ENCODE measurements at places on chromosomes 5 and 9. TPM values are rescaled to one million over a fixed set of nuclear protein-coding genes. Genes with fewer than 3 reads are reported as not detected.

DNA sequence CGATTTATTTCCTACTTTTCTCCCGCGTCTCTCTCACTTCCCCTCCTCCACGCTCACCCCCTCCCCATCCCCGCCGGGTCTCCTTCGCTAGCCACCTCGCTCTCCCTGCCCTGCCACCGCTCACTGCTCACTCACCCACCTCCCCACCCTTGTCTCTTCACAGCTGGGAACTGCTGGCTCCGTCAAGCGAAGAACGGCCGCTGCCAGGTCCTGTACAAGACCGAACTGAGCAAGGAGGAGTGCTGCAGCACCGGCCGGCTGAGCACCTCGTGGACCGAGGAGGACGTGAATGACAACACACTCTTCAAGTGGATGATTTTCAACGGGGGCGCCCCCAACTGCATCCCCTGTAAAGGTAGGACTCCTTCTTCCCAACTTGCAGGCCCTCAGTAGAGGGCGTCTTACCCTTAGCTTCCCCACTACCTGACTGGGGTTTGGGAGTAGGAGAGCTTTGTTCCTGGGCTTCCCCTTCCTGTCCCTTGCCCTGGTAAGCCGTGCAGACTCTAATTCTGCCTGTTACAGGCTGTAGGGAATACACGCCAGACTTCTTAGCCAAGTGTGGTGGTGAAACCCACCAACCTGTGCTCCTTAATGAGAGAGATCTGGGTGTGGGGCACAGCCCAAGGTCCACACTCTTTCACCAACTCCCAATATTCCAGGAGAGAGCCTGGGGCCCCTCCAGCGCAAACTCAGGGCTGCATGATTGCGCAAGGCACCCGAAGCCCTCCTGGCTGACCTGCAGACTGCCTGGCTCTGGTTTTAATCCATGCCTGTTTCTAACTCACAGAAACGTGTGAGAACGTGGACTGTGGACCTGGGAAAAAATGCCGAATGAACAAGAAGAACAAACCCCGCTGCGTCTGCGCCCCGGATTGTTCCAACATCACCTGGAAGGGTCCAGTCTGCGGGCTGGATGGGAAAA, 2.5 kb downstream of the FST start:
- H3K36me3 ChIP-seq, result no peaks in the 10 kb centered on the region
- peak; percentile 24 for DNase-seq
- peak overlapping the region; percentile 6 for H3K4me3 ChIP-seq
- H3K4me1 ChIP-seq, result peaks cover 13% of the 10 kb centered on the region
- peaks cover 48% of the 10 kb centered on the region for H3K27me3 ChIP-seq

The FOXD4 gene
- total RNA-seq, result not detected

DNA sequence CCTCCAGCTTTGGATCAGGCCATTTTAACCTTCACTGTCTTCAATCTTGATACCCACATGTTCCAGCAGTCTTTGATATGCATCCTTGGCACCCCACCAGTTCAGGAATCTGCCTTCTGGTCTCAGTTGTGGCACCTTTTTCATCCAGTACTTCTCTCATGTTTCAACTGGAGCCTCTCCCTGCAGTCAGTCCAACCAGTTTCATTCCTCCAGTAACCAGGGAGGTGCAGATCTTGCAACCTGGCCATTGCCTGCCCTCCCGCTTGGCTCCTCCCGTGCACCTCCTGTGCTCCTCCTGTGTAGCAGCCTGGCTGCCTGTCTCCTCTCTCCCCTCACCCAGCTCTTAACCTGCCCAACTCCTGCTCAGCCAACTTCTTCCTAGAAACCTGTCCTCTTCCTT, 20.2 kb downstream of the FUBP3 start:
- H3K4me3 ChIP-seq, result no peak overlapping the region
- H3K27ac ChIP-seq, result no peak overlapping the region
- no peak for DNase-seq

The CLPTM1L gene
- total RNA-seq, result 78.0 TPM

DNA sequence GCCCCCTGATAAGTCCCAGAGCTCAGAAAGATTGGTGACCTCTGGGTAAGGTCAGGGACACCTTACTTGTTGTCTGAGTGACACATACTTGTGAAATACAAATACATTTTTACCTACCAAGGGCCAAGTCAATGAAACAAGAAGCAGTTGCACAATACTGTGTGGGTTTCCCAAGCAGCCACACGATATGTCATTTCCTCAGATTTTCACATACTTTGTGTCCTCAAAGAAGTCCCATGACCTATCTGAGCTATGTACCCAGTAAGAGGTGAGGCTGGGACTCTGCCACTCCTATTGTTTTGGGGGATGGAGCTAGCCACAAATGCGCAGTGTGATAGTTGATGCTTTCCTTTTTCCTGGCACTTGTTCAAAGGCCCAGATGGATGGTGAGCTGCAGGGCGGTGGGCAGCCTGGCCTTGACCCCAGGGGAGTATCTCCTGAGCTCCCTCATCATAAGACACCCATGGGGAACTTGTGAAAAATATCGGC, 4.8 kb upstream of the SLC25A51 start:
- H3K27ac ChIP-seq, result no peak overlapping the region
- no peaks in the 10 kb centered on the region for H3K27me3 ChIP-seq
- no peak for DNase-seq
- no peaks in the 10 kb centered on the region for H3K36me3 ChIP-seq
- no peak overlapping the region for H3K4me3 ChIP-seq

DNA sequence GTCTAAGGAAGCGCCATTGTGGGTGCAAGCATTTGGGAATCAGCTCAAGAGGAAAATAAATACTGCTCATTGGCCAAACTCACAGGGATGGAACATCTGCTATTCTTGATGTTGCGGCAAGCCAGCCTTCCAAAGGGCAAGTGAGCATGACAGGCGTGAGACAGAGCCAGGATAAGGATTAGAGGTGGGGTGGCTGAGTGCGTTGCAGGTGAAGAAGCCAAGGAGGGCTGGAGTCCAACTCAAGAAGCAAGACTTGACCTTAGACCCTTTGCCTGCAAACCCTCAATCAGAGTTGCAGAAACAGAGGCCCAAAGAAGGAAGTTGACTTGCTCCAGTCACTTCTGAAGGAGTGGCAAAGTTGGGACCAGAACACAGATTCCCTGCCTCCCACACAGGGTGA, 79.4 kb downstream of the WWC1 start:
- no peaks in the 10 kb centered on the region for H3K36me3 ChIP-seq
- DNase-seq, result no peak
- H3K27ac ChIP-seq, result no peak overlapping the region
- H3K27me3 ChIP-seq, result no peaks in the 10 kb centered on the region
- H3K4me1 ChIP-seq, result no peaks in the 10 kb centered on the region

DNA sequence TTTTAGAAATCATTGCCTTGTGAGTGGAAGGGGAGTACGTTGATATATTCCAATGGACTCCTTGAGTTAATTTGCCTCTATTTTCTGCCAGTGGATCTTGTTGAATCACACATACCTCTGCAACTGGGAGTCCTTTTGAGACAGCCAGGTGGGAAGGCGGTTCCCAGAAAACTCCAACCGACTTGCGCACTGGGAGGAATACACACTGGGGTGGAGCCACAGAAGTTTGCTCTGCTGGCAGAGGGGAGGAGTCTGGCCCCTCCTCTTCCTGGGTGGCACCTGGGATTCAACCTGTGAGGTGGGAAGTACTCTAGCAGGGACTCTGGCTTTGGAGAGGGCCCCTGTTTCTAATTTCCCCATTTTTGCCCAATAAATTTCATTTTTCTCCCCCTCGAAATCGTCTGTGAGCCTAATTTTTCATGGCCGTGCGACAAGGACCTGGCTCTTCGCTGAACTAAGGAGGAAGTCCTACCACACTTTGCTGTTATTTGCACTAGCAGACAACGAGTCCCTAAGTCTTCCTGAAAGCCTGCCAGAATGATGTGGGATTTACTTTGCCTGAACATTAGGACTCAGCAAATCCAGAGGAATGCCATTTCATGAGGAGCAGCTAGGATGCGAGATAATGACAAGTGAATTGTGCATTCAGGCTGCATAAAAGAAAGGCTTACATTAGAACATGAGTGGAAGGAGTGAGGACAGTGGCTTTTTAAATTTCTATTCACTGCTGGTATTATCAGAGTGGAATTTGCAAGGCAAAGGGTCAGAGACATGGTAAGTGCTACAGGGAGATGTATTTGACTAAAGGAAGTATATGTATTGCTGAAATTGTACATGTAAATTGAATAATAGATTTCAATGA, 67.2 kb downstream of the PRLR start:
- no peaks in the 10 kb centered on the region for H3K36me3 ChIP-seq
- H3K4me1 ChIP-seq, result peaks cover 16% of the 10 kb centered on the region
- H3K4me3 ChIP-seq, result no peak overlapping the region

The ABCA2 gene
- total RNA-seq, result 204 TPM

The IDNK gene
- total RNA-seq, result not detected

The LCN10 gene
- total RNA-seq, result 4.1 TPM

The CCL27 gene
- total RNA-seq, result not detected

- no peak overlapping the region for H3K4me3 ChIP-seq
- no peak overlapping the region for H3K27ac ChIP-seq
- no peaks in the 10 kb centered on the region for H3K36me3 ChIP-seq
- no peak for DNase-seq
- H3K27me3 ChIP-seq, result no peaks in the 10 kb centered on the region
- H3K4me1 ChIP-seq, result no peaks in the 10 kb centered on the region
Observed at GRCh38 chr9:18692268-18692667, 218.3 kb downstream of the ADAMTSL1 start.

The NXNL2 gene
- not detected for total RNA-seq

GRCh38 chr5:124154714-124155113, 591.7 kb downstream of the ZNF608 start:
- H3K4me1 ChIP-seq, result peaks cover 15% of the 10 kb centered on the region
- no peak overlapping the region for H3K27ac ChIP-seq
- H3K27me3 ChIP-seq, result no peaks in the 10 kb centered on the region
- DNase-seq, result no peak

- no peak overlapping the region for H3K27ac ChIP-seq
- no peak overlapping the region for H3K4me3 ChIP-seq
- H3K4me1 ChIP-seq, result peaks cover 21% of the 10 kb centered on the region
- peak; percentile 19 for DNase-seq
Observed at GRCh38 chr5:10246761-10247160, 2.9 kb downstream of the ATPSCKMT start.

DNA sequence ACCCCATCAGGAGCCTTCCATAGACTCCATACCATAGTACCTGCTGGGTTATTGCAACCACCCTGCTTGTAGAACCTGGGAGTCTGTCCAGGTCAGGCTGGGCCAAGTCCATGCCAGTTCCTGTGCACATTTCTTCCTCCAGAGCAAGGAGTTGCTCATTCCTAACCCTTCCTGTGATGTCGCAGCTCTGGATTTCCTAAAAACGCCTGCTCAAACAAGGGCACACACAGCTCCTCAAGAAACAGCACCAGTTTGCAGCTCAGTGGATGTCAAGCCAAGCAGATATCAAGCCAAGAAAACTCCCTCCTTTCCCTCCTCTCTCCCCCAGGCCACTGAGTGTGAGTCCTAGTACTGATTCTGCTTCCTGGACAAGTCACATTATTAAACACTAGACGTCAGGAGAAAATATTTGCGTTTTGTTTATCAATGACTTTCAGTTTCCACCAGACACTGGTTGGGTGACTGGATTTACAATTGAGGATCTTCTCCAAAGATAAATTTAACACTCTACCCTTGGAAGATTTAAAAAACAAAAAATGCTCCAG, 59.6 kb downstream of the SLC1A1 start:
- no peaks in the 10 kb centered on the region for H3K27me3 ChIP-seq
- H3K4me3 ChIP-seq, result no peak overlapping the region
- H3K4me1 ChIP-seq, result no peaks in the 10 kb centered on the region
- no peaks in the 10 kb centered on the region for H3K36me3 ChIP-seq
- no peak for DNase-seq

DNA sequence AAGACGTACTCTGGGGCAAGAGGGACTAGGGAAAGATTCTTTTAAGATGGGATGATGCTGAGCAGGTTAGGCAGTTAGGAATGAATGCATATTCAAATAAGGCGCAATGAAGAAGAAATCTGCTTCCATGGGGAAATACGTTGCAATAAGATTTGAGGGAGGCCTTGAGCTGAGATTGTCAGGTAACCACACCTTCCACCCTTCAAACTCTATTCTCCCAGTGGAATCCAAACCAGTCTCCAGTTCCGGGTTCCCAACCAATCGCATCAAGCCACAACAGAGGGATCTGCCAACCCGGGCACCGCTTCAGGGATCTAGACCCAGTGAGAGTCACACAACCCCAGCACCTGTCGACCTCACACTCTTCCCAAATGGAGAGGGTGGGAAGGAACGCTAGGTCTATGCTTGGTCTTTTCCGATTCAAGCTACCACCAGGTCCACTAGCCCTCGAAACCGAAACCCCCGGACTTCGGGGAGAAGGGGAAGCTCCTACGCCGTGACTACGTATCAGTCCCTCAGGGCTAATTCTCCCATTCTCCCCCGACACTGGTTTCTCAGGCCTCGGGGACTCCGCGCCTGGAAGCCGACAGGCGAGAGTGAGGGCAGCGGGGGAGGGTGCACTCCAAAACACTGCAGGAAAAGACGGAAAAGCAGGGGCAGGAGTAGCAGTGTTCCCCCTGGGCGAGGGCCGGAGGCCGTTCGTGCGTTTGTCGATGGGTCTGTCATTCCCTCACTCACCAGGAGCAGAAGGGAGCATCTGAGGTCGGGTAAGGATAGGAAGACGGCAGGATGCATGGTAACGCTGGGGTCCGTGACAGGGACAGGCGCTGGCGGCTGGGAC, 534 bp downstream of the ERP44 start:
- peak overlapping the region; percentile 97 for H3K27ac ChIP-seq
- peak overlapping the region; percentile 90 for H3K4me3 ChIP-seq
- H3K4me1 ChIP-seq, result peaks cover 6% of the 10 kb centered on the region
- H3K27me3 ChIP-seq, result no peaks in the 10 kb centered on the region
- no peaks in the 10 kb centered on the region for H3K36me3 ChIP-seq

GRCh38 chr5:172906436-172906835, 52.8 kb upstream of the RPL26L1 start:
- no peaks in the 10 kb centered on the region for H3K36me3 ChIP-seq
- DNase-seq, result no peak
- H3K27me3 ChIP-seq, result no peaks in the 10 kb centered on the region
- H3K4me1 ChIP-seq, result peaks cover 37% of the 10 kb centered on the region
- no peak overlapping the region for H3K4me3 ChIP-seq
- H3K27ac ChIP-seq, result peak overlapping the region; percentile 94

DNA sequence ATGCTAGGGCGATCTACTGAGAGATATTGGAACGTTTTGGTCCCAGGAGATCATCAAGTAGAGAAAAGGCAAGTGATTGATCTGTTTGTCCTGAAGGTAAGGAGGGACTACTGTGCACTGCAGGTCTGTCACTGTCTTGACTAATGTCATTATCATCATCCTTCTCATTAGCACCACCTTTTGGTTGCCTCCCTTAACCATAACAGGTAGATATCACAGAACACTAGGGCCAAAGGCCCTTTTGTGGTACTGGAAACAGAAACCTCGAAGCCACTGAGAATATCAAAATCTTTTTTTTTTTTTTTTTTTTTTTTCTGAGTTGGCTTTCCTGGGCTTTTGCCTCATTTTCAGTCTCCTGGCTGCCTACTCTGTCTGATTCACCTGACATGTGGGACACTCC, 134.0 kb downstream of the KCTD16 start:
- no peaks in the 10 kb centered on the region for H3K36me3 ChIP-seq
- H3K27ac ChIP-seq, result no peak overlapping the region
- H3K27me3 ChIP-seq, result no peaks in the 10 kb centered on the region
- no peak for DNase-seq
- no peak overlapping the region for H3K4me3 ChIP-seq

The INVS gene
- total RNA-seq, result 34.0 TPM

- no peaks in the 10 kb centered on the region for H3K27me3 ChIP-seq
- no peak overlapping the region for H3K4me3 ChIP-seq
- no peaks in the 10 kb centered on the region for H3K4me1 ChIP-seq
Observed at GRCh38 chr5:136675769-136676168, 310.4 kb upstream of the TRPC7 start.

- no peak for DNase-seq
- no peaks in the 10 kb centered on the region for H3K36me3 ChIP-seq
- H3K27me3 ChIP-seq, result no peaks in the 10 kb centered on the region
- H3K4me3 ChIP-seq, result no peak overlapping the region
Observed at GRCh38 chr9:134031783-134032182, 6.5 kb downstream of the BRD3OS start.

All from transverse colon (tissue), 4 donors.